COLO829 (cell line): ENCODE measurements at places on chromosomes 11 and 22.

DNA sequence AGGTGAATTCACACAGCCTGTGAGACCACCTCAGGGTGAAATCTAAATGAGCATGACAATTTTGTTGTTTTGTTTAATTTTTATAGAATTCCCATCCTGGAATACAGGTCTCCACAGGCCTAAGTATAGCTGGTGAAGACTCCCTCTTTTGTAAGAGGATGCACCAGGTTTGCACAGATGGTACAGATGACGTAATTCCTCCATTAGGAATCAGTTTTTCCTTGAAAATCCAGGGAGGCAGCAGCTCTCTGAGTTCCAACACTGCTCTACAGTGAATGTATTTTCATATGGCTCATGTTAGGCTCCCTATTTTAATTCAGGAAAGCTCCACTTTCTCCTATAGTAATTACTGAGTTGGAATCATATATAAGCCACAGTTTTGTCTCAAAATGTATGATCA is 47.2 kb downstream of the USP28 start:
- DNase-seq, result no peak

- DNase-seq, result no peak
Observed at GRCh38 chr22:46067159-46068111, 82.9 kb upstream of the PPARA start.

GRCh38 chr11:94224078-94224477 is 80.3 kb upstream of the IZUMO1R start:
- DNase-seq, result no peak

DNA sequence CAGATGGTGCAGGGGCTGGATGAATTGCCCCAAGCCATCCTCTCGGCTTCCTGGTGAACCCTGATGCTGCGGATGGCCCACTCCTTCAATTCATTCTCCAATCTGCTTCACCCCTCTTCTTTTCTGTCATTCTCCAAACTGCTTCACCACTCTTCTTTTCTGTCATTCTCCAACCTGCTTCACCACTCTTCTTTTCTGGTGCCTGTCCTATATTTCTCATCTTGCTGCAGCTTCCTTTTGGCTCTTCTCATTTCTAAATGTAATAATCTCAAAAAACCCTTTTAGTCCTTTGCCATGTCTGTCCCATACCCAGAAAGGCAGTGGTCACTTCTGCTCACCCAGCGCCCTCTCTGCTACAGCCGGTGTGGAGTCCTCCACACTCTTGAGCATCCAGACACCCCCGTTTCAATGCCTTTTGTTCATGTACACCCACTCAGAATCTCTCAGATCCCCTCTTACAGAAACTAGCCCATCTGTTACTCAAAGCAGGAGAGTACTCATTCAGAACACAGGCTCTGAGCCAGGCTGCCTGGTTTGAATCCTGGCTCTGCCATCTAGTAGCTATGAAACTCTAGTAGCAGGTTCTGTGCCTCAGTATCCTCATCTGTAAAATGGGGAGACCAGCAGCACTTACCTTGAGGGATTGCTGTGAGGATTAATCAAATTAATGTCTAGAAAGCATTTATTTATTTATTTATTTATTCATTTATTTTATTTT is 14.9 kb downstream of the SERPIND1 start:
- no peak for DNase-seq

DNA sequence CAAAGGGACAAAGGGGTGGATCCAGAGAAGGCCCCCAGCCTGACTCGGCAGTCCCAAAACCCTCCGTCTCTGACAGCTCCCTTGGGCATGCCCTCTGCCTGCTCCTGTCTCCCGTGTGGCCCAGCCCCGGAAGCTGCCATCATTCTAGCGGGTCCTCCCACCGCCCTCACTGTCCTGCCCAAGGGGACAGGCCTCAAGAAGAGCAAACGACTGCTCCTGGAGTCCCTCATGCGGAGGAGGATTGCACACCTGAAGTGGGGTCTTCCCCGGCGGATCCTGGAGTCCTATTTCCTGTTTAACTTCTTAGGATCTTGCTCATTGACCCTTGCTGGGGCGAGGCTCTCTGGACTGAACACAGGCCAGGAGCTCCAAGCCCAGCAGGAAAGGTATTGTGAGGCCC is 2.6 kb upstream of the MEI1 start:
- DNase-seq, result no peak

DNA sequence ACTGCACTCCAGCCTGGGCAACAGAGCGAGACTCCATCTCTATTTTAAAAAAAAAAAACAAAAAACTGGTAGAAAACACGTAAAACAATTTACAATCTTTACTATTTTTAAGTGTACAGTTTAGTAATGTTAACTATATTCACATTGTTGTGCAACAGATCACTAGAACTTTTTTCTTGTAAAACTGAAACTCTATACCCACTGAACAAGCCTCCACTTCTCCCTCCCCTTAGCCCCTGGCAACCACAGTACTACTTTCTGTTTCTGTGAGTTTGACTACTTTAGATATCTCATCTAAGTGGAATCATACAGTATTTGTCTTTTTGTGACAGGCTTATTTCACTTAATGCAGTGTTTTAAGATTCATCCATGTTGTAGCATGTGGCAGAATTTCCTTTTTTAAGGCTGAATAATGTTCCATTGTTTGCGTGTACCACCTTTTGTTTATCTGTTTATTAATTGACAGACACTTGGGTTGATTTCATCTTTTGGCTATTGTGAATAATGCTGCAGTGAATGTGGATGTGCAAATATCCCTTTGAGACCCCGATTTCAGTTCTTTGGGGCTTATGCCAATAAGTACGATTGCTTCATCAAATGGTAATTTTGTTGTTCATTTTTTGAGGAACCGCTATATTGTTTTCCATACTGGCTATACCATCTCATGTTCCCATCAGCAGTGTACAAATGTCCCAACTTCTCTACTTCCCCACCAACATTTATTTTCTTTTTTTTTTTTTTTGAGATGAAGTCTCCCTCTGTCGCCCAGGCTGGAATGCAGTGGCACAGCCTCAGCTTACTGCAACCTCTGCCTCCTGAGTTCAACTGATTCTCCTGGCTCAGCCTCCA is 11.0 kb downstream of the DDB2 start:
- no peak for DNase-seq

DNA sequence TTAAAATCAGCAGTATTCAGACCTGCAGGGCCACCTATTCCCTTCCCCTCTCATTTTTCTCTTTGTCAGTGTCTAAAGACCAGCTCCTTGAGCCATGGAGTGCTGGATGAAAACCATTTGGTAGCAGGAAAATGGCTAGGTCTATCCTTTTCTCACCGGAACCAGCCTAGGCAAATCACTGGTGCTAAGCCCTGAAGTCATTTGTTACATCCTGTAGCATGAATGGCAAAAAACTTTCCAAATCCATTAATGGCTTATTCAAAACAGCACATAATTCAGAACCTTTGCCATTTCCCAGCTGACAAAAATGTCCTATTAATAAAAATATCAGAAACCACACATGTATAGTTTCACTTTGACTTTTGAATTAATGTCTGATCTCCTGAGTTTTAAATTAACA is 209.5 kb upstream of the E2F8 start:
- DNase-seq, result no peak

DNA sequence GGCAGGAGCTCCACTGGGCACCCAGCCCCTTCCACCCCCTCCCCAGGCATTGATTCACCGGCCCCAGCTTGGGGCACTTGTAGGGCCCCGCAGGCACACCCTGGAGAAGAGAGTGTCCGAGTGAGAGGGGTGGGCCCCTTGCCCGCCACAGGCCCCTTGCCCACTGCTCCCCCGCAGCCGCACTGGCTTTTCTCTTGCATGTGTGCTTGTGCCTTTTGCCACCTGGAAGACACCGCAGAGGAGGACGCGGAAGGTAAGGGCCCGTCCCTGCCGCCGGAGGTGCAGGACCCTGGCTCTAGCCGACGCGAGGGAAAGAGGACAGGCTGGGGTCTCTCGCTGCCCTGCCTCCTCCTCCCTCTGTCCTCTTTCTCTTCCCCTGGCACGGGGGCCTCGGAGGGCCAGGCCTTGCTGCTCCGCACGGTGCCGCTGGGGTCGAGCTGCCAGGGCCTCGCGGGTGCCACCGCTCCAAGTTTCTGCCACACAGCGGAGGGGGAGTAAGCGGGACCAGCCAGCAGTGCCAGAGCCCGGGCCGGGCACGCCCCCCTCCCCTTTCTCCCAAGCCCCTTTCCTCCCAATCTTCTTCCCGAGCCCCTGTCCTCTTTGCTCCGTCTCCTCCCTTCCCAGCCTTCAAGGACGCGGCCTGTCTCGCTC is 9.5 kb downstream of the TNNT3 start:
- no peak for DNase-seq

DNA sequence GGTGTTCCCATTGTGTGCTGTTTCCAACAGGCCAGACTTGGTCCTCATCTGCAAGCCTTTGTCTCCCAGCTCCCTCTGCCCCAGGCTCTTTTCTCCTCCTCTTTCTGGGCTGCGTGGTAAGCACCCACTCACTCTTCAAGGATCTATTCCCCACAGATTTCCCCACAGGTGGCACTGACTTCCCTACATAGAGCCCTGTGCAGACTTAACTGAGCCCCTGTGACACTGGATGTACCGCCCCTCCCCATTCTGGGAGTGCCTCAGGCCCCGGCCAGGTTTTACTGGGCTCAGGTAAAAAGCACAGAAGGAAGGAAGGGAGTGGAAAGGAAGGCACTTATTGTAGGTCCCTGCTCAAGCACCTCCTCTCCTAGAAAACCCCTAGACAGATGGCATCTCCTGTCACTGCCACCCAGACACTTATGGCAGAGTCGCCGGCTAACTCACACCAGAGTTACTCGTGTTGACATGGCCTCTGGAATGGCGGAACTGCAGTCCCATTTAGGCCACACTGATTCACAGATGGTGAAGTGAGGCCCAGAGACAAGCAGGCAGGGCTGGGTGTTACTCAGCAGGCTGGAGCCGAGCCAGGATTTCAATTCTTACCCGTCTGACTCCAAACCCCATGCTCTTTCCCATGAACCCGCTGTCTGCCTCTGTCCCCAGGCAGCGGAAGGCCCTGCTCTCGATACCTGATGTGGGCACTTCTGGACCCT is 47.2 kb downstream of the LRRC32 start:
- DNase-seq, result no peak

DNA sequence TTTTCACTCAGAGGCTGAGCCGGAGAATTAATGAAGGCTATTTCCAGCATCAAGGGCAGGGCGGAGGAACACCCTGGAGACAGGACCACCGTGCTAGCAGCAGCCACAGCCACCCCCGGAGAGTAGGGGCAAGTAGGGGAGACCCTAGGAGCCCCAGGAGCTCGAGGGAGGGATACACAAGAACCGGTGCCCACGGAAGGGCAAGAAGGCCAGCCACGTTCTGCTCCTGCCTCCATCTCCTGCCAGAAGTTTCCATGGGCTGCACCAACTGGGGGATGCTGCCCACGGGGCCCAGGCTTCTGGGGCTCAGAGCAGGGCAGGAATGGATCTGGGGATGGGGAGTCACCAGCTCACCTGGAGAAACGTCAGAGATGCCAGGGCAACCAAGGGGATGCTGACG is 626.8 kb downstream of the TBC1D22A start:
- DNase-seq, result no peak

GRCh38 chr11:29306527-29306926 is 710.3 kb downstream of the KCNA4 start:
- peak; percentile 35 for DNase-seq

DNA sequence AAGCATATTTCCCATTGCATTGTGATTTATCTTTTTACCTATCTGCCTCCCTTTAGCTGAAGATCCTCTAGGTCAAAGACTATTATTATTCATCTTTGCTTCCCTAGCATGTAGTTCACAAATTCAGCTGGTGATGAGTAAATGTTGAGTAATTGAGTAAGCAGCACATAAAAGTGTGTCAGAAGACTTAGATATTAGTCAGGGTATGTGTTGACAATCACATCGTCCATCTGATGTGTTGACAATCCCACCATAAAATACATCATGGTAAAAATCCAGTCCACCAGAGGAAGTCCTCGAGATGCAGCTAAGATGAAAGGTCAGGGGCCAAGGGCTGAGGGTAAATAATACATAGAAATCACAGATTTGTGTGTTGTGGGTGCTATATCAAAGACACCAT is 22.9 kb upstream of the ABTB2 start:
- no peak for DNase-seq

DNA sequence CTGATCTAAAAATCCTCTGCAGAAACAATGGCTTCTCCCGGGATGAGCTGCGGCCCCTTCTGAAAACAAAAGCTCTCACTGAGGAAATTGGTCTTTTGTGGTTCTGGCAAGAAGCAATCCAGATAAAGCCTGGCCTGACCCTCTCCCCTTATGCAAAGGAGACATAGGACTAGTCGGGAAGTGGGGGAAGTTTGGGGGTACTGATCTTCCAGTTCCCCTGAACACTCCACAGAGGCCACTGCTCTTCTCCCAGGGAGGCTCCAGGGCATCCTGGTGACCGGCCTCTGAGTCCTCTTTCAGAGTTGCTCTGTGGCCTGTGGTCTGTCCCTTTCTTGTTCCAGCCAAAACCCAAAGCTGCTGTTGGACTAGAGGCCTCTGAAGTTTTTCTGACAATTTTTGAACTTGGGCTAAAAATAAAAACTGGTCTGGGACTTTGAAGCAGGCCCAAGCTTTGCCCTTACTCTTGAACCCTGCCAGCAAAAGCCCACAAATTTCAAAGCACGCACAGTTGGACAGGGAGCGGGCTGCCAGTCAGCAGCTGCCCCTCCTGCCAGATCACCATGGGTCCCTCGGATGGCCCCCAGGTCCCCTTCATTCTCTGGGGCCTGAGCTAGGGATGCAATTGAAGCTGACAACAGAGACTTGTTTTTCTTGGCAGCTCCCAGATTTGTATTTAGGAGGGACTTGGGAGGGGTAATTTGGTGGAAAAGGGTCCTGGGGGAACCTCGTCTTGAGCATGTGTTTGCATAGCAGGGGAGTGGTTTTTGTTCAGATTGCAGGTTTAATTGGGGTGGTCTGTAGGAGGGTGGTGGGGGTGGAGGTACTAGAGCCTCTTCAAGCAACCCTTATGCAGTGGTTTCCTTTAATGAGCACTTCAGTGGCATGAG is 381.6 kb upstream of the CADM1 start:
- no peak for DNase-seq

- no peak for DNase-seq
Observed at GRCh38 chr22:29348956-29349355, 33.5 kb upstream of the RASL10A start.

DNA sequence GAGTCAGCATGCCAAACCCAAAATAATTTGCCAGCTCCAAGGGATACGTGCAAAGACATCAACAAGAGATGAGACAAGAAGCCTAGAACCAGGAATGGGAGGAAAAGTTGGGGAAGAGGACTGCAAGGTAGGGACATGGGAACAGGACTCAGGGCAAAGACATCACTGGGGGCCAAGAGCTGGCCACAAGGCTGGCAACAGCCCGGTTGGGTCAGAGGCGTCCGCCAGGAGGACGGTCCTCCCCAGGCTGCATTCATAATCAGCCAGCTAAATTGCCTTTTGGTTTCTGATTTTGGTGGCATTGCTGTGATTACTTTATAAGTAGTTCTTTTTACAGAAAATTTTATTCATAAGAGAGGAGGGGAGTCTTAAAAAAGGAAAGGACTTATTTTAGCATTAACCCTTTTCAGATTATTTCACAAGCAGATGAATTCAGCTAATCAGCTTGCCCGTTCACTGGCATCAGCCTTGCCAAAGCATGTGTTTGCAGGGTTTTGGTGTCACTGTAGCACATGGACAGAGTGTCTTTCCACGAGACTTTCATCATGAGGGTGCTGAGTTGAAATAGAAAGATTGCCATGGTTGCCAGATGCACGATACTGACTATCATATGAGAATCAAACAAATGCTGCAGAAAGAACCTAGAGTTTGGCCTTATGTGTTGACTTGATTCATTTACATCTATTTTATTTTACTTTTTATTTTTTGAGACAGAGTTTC is 23.2 kb upstream of the NAV2 start:
- no peak for DNase-seq

- DNase-seq, result no peak
Observed at GRCh38 chr11:72218251-72218745, 1.7 kb downstream of the FOLR2 start.
